ENCODE measurements at places on chromosomes 1 and 21.
A peak's percentile ranks its signal among the peaks of the same experiment; 100 is the strongest.

- no peak for DNase-seq
Measured at GRCh38 chr1:162587347-162587746, 25.8 kb downstream of the UAP1 start.

DNA sequence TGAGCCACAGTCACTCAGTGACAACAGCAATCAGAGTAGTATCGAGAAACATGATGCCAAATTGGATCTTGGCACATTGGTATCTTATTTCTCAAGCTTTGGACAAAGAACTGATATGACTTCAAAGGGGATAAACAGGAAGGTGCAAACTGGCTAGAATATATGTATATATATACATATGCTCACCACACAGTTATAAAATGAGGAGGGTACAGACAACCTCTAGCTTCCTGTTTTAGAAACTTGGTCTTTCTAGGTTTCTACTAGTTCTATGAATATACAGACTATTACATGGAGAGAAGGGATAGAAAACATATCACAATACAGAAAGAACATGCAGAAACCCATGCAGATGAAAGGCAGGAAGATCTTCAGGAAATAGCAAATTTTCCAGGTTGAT, 292.1 kb upstream of the SNX7 start:
- DNase-seq: no peak

- no peak for DNase-seq
Measured at GRCh38 chr1:39297551-39297950, 93.1 kb downstream of the MACF1 start.

GRCh38 chr1:209926045-209926444, 12.0 kb upstream of the SYT14 start:
- no peak for DNase-seq

GRCh38 chr1:31376375-31377134, 3.7 kb upstream of the FABP3 start:
- DNase-seq: peak; percentile 49

GRCh38 chr1:216739793-216740192, 16.6 kb upstream of the ESRRG start:
- no peak for DNase-seq

GRCh38 chr1:116984406-116985160, 17.0 kb upstream of the CD101 start:
- DNase-seq: no peak
